ENCODE measurements at places on chromosomes 13 and 19. TPM values are rescaled to one million over a fixed set of nuclear protein-coding genes. Genes with fewer than 3 reads are reported as not detected.

DNA sequence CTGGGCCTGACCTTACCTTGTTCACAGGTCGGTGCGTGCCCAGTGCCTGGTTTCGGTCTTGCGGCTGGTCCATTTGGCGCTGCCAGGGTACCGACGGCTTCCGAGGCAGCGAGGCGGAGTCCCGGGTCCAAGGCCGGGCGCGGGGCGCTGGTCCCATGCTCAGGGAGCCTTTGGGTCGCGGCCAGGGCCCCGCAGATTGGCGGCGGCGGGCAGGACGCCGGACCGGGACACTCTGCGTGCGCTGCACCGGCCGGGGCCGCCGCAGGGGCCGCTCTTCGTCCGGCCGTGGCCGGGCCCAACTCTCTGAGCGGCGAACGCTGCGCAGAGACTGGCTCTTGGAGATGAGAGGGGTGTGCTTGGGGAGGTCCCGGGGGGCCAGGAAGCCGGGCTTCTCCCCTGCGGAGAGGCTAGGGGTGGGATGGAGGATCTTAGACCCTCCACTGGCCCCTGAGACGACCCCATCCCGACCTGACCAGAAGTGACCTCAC, 3.4 kb upstream of the WIZ start:
- DNase-seq: no peak

GRCh38 chr19:47074621-47075020, 26.2 kb upstream of the TMEM160 start:
- DNase-seq: no peak

DNA sequence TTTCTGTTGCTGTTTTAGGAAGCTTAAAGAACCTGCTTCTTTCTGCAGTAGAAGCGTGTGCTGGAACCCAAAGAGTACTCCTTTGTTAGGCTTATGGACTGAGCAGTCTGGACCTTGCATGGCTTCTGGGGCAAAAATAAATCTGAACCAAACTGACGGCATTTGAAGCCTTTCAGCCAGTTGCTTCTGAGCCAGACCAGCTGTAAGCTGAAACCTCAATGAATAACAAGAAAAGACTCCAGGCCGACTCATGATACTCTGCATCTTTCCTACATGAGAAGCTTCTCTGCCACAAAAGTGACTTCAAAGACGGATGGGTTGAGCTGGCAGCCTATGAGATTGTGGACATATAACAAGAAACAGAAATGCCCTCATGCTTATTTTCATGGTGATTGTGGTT, 103.1 kb downstream of the TNFRSF19 start:
- DNase-seq: no peak

DNA sequence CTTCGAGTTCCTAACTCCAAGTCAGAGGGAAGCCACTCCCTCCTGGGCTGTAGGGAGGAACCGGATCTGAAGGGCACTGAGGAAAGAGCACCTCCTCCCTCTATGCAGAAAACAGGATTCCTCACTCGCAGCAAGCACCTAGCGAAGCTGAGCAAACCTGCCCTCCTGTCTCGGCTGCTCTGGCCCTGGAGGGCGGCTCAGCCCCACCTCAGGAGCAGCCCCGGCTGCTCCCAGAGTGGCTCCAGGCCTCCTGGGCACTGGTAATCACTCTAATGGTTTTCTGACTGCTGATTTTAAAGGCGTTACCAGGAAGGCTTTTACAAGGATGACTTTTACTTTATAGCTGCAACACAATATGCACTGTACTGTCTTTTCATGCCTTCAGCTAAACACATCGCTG, 312.5 kb downstream of the TEX29 start:
- DNase-seq: peak; percentile 7

DNA sequence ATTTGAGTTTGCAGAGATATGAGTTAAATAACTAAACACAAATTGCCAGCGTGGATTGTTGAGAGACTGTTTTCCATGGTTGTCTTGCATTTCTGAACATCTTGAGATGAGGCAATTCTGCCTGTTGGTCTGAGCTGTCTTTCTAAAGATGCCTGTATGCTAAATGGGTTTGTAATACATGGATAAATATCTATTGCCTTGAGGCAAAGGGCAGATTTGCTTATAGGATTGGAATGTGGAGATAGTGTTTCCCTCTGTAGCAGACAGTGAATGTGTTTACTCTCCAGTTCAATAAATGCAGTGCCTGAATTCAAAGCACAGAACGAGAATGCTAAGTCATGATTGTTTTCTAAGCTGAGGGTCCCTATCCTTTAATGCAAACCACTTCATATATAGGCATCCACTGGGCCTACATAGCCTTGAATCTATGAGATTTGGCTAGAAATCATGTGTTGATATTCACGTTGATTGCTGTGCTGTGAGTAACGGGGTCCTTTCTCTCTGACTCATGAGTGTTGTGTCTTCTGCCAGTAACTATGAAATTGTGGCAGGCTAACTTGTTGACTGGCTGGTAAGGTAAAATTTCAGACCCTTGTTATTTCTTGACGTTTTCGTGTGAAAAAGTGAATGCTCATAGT, 2554.8 kb downstream of the PCDH9 start:
- DNase-seq: no peak

GRCh38 chr13:65555962-65556361, 1674.2 kb downstream of the PCDH9 start:
- DNase-seq: no peak

- no peak for DNase-seq
Observed at GRCh38 chr19:2186071-2186846, 22.5 kb downstream of the DOT1L start.

GRCh38 chr13:98105929-98106336, 37.0 kb upstream of the FARP1 start:
- DNase-seq: no peak

DNA sequence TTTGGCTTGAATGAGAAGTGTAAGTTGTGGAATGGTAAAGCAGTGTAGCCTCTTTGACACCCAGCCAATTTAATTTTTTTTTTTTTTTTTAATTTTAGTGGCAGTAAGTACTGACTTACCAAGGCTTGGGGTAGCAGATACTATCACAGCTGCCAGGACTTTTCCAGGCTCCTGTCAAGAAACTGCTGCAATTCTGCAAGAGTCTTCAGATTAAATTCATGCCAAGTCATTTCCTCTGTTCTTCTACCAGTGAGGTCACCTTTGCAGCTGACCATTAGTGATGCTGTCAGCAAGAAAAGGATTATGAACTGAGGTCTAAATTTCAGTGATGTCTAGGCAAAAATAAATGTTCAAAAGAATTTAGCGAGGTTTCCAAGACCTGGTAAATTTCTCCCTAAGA, 91.2 kb downstream of the GGACT start:
- no peak for DNase-seq

GRCh38 chr13:95204231-95204765, 97.0 kb downstream of the ABCC4 start:
- no peak for DNase-seq

DNA sequence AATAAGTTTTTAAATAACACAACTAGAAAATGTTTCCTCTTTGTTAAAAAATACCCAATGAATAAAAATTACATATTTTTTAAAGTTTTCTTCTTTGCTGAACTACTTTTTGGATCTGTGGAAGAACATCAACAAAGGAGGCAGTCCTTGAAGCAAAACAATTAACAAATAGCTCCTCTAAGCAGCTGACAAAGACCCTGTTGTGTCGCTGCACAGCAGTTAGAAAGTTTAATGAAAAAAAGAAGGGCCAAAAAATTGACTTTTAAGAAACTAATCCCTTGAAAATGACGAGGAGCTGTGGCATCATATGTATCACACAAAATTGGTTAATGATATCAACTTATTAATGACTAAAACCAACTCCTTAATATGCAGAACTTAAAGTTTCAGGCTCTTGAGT, 72.1 kb downstream of the SLITRK1 start:
- DNase-seq: no peak

GRCh38 chr13:107553838-107554237, 661.5 kb downstream of the LIG4 start:
- DNase-seq: peak; percentile 6

- DNase-seq: no peak
Observed at GRCh38 chr19:10566658-10567410, 1.0 kb upstream of the KRI1 start.

GRCh38 chr19:12796146-12797071, 5.1 kb downstream of the JUNB start:
- DNase-seq: no peak

- DNase-seq: no peak
Observed at GRCh38 chr13:75226733-75227435, 255.1 kb downstream of the TBC1D4 start.

DNA sequence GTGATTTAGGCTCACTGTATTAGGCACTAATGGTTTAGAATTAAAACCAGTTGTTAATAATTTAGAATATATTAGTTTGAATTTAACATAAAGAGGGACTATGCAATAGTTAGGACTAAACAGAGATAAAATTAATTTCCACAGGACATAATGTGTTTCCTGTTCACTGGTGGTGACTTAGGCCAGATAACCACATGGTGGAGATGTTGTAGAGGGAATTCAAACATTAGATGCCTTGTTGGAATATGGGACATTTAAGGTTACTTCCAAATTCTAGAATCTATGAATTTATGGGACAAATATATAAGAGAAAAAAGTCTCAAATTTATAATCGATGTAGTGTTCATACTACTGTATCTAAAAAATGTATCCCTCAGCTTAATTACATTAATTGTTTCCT, 615.5 kb upstream of the KLHL1 start:
- peak; percentile 13 for DNase-seq

DNA sequence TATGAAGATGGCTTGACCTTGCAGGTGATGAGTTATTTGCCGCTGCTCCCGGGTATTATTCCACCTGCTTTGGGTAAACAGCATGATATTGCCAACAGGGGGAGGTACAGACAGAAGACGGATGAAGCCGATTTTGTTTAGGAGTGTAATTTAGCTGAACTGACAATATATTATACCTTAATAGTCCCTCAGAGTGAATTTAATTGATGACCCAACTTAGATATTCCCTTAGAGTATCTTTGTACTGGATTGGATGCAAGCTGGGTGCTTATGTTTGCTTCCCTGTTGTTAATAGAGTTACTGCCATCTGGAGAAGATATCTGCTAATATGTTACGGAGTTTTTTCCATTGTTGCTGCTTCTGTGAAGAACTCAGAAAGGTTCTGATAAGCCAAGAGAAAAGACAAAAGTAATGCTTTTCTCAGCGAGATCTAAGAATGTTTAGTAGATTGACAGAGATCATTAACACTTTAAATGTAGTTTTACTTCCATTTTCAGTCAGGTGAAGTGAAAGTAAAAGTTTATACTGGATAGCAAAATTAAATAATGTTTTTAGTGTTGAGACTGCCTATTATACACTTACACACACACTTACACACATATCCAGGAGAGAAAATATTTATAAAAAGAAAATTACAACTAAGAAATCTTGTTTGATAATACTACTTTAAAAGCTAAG, 2220.8 kb upstream of the PCDH20 start:
- no peak for DNase-seq

GRCh38 chr19:41801792-41802211, 5.4 kb downstream of the CEACAM3 start:
- no peak for DNase-seq

DNA sequence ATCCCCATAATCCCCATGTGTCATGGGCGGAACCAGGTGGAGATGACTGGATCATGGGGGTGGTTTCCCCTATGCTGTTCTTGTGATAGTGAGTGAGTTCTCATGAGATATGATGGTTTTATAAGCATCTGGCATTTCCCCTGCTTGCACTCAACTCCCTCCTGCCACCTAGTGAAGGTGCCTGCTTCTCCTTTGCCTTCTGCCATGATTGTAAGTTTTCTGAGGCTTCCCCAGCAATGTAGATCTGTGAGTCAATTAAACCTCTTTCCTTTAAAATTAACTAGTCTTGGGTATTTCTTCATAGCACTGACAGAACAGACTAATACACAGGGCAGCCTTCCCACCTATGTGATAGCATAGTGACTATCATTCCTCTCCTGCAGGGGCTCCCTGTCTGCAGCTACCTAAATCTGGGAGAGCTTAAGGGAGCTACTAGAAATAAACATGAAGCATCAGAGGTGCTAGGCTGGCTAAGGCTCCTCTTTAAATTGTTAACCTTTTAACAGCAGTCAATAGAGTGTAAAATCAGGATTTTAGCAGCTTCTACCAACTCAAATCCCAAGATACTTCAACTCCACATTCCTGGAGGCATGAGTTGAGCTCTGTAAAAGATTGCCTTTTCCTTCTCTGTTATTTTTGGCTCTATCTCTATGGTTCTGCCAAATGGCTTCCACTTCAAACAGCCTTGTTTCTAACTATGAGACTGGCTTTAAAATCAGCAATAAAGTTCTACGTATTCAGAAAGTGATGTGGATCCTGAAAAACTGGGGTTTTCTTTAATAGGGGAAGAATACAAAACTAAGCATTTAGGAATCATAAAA, 112.3 kb downstream of the VWA8 start:
- DNase-seq: no peak

- no peak for DNase-seq
Observed at GRCh38 chr19:39736088-39736487, 1.7 kb downstream of the CLC start.

- no peak for DNase-seq
Observed at GRCh38 chr19:23305555-23305954, 55.4 kb upstream of the ZNF724 start.

GRCh38 chr13:100234524-100235136, 145.7 kb downstream of the PCCA start:
- peak; percentile 17 for DNase-seq

- no peak for DNase-seq
Observed at GRCh38 chr19:48668332-48668731, 4.5 kb downstream of the NTN5 start.

GRCh38 chr19:44757735-44758505, 9.4 kb downstream of the BCL3 start:
- no peak for DNase-seq

- DNase-seq: no peak
Observed at GRCh38 chr19:39388657-39389056, 2.2 kb downstream of the PAF1 start.

Gene CGB2
- not detected for polyA plus RNA-seq

Gene MBD3L3
- not detected for polyA plus RNA-seq

Gene YJU2
- polyA plus RNA-seq: 16.6 TPM

Gene FFAR3
- 0.15 TPM for polyA plus RNA-seq

Gene KLK15
- not detected for polyA plus RNA-seq

Gene FPR1
- polyA plus RNA-seq: 0.58 TPM
